ENCODE measurements at places on chromosomes 7 and 10. TPM values are rescaled to one million over a fixed set of nuclear protein-coding genes. Genes with fewer than 3 reads are reported as not detected.

MOGAT3 gene
- not detected for total RNA-seq

ADAM12 gene
- total RNA-seq: 16.7 TPM

CHST15 gene
- 12.7 TPM for total RNA-seq

PHTF2 gene
- total RNA-seq: 53.5 TPM

EFCAB10 gene
- not detected for total RNA-seq

ADAMTS14 gene
- total RNA-seq: 0.18 TPM

BMPER gene
- 0.35 TPM for total RNA-seq

CYP3A7 gene
- not detected for total RNA-seq

XPNPEP1 gene
- total RNA-seq: 97.7 TPM

TAS2R3 gene
- total RNA-seq: not detected

PPP1R9A gene
- total RNA-seq: not detected

SYNPO2L gene
- 0.18 TPM for total RNA-seq

PHKG1 gene
- not detected for total RNA-seq

NPY4R2 gene
- not detected for total RNA-seq

STK31 gene
- total RNA-seq: not detected

CLDN3 gene
- total RNA-seq: not detected

TMEM229A gene
- not detected for total RNA-seq

VGF gene
- 0.53 TPM for total RNA-seq

NFKB2 gene
- 25.9 TPM for total RNA-seq

PAX2 gene
- total RNA-seq: not detected

PNLIP gene
- total RNA-seq: not detected

CDK14 gene
- total RNA-seq: 36.6 TPM

MRPS33 gene
- total RNA-seq: 24.1 TPM

ANKRD61 gene
- total RNA-seq: not detected

WEE2 gene
- not detected for total RNA-seq

EBLN1 gene
- not detected for total RNA-seq

BTBD16 gene
- not detected for total RNA-seq

FKBP6 gene
- total RNA-seq: not detected

GGCT gene
- 42.5 TPM for total RNA-seq

IFIT1B gene
- not detected for total RNA-seq

FFAR4 gene
- not detected for total RNA-seq

FBXO24 gene
- total RNA-seq: under 0.01 TPM

GBX1 gene
- total RNA-seq: not detected

CCDC3 gene
- total RNA-seq: not detected

FAM180A gene
- total RNA-seq: 1.7 TPM

TMEM26 gene
- total RNA-seq: 0.18 TPM

SLC13A4 gene
- not detected for total RNA-seq
